Stimulated activated CD4-positive, alpha-beta T cell treated with anti-CD3 and anti-CD28 coated beads, Interleukin-1b, Interleukin-23, amount 100 ng/mL, for 1 hour (primary cell): ENCODE measurements at places on chromosomes 7 and 10.

GRCh38 chr7:33044401-33044718, 18.2 kb downstream of the NT5C3A start:
- DNase-seq: no peak

DNA sequence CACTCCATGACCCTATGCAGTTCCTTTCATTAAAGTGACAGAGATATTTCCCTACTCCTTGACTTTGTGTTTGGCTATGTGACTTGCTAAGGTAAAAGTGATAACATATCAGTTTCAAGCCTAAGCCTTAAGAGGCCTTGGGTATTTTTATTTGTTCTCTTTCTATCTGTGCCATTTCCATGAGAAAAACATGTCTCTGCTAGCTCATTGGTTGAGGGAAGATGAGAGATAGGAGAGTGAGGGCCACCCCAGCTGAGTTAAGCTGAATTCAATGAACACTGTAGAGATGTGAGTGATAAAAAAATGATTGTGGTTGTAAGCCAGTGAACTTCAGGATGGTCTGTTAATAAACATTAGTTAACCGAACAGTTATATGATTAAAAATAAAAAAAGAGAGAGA, 13.4 kb downstream of the TASOR2 start:
- DNase-seq: no peak

GRCh38 chr10:103295374-103296015, 18.6 kb downstream of the INA start:
- DNase-seq: no peak

- peak; percentile 26 for DNase-seq
These were observed 3.1 kb upstream of the CUX1 start for GRCh38 chr7:101814081-101814990.

DNA sequence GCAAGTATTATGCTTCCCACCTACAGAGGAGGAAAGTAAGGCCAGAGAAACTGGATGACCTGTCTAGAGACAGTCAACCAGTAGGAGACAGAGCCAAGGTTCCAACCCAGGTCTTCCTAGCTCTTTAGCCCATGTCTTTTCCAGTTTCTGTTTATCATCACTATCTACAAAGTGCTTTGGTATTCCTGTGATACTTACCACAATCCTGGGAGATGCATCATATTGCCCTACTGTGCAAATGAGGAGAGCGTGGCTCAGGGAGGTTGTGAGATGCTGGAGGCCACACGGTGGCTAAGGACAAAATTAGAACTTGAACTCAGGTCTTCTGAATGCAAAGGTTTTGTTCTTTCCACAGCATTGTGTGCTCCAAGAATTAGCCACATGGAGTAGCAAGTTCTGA, 11.2 kb upstream of the PLEKHA1 start:
- no peak for DNase-seq

- DNase-seq: peak; percentile 46
These were observed at the start of gene KBTBD2 for GRCh38 chr7:32891043-32891799. TSS of gene KBTBD2 (minus strand) at chr7:32891760. CDS start at chr7:32879604, 12,156 bp downstream.

DNA sequence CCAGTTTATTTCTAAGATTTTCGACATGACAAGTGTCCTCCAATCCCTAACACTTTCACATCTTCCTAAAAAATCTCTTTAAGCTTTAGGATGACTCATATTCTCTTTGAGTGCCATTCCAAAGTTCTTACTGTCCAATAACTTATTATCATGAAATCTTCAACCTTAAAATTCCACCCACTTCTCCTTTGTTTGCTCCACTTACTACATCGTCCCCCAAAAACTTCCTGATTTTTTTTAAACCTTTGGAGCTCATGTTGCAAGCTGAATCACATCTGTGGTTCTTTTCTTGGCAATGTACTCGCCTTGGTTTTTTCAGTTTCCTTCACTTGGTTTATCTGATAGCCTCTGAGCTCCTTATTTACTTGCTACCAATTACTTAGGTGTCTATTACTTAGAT, 39.2 kb upstream of the JCAD start:
- DNase-seq: no peak

DNA sequence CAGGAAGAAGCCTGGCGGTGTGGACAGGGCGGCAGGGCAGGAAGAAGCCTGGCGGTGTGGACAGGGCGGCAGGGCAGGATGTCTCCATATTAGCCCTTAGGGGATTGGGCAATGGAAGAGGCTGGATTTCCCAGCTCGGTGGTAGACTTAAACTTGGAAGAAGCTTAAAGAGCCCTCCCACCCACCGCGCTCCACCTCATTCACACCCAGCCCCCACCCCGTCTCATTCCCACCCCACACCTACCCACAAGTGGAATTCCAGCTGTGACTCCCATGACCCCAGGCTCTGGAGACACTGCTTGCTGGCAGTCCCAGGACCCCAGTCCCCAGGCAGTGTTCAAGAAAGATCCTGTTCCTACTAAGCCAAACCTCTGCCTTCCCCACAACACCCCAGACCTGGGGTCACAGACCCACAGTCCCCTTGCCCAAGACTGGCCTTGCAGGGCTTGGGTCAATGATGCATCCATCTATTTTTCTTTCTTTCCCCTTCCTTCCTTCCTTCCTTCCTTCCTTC, 34.0 kb downstream of the SPDYE6 start:
- no peak for DNase-seq

DNA sequence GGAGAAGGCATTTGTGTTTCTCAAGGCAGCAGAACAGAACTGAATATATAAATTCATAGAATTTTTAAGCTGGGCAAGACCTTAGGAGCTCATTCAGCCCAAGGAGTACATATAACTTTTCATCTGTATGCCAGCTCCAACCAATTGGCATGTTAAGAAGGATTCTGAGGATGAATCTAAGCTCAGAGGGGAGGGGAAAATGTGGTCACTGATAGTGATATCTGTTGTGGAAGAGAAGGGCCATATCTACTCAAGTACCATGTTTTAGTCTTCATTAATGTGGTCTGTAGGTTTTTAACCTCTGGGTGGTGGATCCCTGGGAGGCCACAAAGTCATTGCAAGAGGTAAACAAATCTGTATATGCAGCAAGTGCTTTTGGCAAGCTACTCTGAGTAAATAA, 6.4 kb downstream of the CALD1 start:
- no peak for DNase-seq

DNA sequence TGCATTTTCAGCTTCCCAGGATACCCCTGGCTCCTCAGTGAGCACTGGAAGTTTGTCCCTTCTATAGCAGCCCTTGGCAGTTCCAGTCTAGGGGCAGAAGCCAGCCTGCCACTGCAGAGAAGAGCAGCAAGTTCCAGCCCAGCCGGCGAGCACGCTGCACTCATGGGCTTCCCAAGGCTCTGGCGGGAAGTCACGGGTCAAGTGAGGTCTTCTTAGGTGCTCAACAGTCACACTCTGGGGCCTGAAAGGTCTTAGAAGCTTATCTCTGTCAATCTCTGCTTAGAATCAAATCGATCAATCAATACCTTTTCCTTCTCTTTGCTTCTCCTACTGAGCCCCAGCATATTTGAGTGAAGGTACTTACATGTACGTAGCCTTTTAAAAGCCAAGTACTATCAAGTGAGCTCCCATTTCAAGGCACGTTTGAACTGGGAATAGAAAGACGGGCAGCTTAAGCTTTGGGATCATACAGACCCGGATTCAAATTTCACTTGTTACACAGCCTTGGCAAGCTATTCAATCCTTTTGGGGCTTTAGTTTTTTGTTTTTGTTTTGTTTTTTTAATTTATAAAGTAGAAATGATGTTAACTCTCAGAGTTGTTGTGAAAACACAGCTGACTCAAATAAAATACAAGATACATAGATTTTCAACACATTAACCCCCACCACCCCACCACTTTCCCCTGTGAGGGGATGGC, 152.6 kb upstream of the KLF14 start:
- DNase-seq: no peak
